ENCODE measurements at places on chromosomes 1 and 21.

- no peak for DNase-seq
These were observed 27.7 kb downstream of the FMO2 start for GRCh38 chr1:171212607-171213351.

DNA sequence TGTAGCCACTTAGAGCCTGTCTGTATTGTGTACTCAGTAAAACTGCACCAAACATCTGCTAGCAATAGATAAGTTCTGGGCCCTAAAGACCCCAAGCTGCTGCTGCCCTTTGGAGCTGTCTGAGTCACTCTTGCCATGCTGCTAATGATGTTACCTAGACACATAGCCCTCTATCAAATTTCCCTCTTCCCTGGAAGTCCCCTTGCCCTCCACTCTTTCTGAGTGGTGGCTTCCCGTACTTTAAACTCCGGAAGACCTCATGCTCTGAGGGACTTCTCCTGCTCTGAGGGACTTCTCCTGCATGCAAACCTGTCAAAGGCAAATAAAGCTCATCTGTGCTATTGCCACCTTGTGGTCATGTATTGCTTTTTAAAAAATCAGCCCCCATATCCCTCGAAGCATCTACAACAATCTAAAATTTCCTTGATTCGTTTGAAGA is 34.0 kb downstream of the FH start:
- peak; percentile 35 for DNase-seq

DNA sequence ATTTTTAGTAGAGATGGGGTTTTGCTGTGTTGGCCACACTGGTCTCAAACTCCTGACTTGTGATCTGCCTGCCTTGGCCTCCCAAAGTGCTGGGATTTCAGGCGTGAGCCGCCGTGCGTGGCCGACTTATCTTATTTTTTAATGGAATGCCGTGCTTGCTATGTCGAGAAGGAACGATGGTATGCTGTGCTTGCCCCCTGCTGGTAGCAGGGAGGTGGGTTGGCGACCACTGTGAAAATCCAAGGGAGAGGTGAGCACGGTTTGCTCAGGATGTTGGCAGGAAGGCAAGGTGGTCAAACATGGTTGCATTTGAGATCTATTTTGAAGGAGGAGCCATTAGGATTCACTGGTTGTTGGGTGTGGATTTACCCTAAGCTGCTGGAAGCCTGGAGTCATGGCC is 45.8 kb upstream of the RCC2 start:
- no peak for DNase-seq

- no peak for DNase-seq
These were observed 181.2 kb upstream of the GALNT2 start for GRCh38 chr1:229885568-229886495.

GRCh38 chr1:212710566-212710965 is 10.9 kb upstream of the BATF3 start:
- no peak for DNase-seq

DNA sequence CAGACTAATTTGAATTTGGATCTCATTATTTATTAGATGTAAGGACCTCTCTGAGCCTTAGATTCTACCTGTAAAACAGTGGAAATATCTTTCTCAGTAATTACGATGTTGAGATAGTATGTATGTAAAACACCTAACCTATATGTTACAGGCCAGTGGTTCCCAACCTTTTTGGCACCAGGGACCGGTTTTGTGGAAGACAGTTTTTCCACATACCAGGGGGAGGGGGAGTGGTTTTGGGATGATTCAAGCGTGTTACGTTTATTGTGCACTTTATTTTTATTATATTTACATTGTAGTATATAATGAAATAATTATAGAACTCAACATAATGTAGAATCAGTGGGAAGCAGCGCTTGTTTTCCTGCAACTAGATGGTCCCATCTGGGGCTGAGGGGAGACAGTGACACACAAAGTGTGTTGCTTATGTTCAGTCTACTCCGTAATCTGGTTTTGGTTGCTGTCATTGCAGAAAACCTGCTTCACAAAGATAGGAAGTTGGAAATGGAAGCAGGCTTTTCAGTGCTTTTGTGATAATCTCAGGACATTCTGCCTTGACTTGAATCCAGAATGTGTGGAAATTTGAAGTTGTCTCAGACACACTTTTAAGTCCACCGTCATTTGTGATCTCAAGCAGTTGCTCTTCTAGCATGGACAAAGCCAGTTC is 12.8 kb downstream of the XPR1 start:
- DNase-seq: no peak

GRCh38 chr1:56908619-56909221 is 54.1 kb downstream of the C8A start:
- peak; percentile 72 for DNase-seq

DNA sequence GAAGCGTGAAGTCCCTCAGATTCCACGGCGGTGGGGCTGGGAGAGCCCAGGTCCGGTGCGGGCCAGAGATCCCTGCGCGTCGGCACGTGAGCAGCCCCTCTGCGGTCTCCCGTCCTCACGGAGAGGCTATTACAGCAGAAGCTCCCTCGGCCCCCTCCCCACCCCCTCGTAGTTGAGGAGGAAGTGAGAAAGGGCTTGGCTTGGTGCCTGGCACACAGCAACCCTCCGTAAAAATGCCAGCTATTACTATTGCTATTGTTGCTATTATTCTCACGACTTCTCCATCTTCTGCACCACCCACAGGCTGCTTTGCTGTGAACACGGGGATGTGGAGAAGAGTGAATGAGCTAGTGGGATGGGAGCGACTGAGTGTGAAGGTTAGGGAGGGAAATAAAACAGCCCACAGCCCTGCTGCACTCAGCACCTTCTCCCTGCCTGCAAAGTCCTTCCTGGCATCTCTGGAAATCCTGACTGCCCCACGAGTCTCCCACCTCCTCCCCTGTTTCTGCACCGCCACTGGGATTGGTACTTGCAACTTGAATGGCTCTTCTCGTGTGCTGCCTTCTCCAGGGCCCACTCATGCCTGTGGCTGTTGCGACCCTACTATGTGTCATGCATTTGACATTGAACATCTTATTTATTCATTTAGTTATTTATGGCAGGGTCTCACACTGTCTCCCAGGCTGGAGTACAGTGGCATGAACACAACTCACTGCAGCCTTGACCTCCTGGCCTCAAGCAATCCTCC is 26.6 kb downstream of the ZBTB18 start:
- peak; percentile 27 for DNase-seq

- no peak for DNase-seq
These were observed 1.7 kb downstream of the GPR137B start for GRCh38 chr1:236144033-236144432.

- DNase-seq: peak; percentile 94
These were observed 5.5 kb upstream of the PLEKHM2 start for GRCh38 chr1:15678578-15678977.

DNA sequence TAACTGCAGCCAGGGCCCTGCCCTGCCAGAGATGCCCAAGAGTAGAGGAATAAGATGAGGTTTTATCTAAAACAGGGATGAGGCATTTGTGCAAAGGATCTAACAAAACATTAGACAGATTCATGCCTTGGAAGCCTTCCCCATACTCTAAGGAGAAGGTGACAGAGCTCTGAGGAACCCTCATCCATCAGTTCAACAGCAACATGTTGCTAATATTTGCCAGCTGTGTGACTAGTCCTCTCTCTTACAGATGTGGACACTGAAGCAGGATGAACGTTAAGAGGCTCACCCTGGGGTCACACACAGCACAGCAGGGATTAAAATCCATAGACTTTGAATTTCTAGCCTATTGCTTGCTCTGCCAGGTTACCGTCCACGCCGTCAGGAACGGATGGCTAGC is 99.0 kb downstream of the ZBTB18 start:
- peak; percentile 34 for DNase-seq

DNA sequence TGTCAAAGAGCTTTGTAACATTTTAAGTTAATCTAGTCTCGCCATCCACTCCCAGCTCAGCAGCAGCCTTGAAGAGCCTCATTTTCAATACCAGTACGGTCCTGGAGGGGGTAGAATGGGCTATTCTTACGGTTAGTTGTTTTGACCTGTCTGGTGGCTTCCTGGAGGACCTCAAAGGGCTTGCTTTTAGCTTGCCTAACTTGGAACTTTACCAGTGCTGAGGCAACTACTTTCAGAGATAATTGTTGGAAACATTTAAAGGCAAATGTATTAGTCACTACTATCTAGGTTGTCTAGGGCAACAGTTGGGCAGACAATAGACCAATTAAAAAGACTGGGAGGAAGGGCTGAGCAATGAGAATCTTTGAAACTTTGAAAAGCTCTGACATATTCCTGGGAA is 56.0 kb downstream of the TTLL7 start:
- peak; percentile 50 for DNase-seq

DNA sequence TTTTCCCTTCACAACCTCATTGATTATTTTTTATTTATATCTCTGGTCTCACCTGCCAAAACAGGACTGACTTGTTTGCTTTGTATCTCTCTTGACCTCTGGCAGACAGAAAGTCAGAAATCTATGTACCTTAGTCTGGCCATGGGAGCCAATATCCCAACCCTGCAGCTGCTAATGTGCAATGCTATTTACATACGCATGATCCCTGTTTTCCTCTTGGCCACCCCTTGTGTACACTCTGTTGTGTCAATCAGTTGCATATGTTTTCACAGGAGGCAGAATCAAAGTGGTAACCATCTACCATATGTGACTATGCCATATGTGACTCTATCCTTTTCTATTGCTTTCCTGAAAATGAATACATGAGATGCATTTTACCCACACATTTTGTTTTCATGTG is 688.8 kb downstream of the PLA2G4A start:
- DNase-seq: no peak

DNA sequence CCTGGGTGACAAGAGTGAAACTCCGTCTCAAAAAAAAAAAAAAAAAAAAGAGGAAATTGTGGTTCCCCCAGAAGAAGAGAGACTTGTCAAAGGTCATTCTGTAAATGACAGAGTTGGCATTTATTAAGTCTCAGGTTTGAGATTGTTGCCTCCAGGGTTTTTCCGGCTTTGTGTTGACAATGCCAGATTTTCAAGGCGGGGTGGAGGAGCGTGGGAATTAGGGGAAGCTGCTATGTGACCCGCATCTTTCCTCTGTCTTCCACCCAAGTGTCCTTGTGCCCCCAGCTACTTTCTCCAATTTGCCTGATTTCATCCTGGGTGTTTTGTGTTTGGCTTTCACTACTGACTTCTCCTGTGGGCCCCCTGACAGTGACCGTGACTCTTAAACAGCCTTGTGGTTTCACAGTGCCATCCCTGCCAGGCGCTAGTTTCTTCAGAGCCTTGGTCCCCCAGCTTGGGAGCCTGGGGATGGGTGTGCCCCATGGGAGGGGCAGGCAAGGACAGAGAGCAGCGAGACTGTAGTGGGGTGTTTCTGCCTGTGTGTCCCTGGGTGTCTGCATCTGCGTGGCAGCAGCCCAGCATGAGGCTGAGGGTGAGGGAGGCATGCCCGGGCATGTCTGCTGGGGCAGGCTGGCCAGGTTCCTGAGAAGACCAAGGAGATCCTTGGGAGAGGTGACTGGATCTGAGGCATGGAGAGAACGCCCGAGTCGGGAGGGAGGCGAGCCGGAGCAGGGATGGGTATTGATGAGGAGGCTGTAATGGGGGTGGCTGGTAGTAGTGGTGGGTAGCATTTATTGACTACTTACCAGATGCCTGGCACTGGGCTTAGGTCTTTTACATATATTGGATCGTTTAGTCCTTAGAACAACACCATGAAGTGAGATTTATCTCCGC is 46.3 kb downstream of the IER5 start:
- peak; percentile 94 for DNase-seq

DNA sequence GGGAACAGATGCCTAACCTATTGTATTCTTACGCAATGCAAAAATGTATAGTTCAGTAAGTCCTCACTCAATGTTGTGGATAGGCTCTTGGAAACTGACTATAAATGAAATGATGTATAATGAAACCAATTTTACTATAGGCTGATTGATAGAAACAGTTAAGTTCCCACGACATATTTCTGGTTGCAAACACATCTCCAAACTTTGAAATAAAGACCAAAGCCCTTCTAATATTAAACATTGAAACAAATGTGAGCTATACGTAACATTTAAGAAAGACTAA is 29.1 kb downstream of the MAP3K21 start:
- no peak for DNase-seq

All from EH (cell line).